ENCODE measurements at places on chromosomes 3 and 15.

DNA sequence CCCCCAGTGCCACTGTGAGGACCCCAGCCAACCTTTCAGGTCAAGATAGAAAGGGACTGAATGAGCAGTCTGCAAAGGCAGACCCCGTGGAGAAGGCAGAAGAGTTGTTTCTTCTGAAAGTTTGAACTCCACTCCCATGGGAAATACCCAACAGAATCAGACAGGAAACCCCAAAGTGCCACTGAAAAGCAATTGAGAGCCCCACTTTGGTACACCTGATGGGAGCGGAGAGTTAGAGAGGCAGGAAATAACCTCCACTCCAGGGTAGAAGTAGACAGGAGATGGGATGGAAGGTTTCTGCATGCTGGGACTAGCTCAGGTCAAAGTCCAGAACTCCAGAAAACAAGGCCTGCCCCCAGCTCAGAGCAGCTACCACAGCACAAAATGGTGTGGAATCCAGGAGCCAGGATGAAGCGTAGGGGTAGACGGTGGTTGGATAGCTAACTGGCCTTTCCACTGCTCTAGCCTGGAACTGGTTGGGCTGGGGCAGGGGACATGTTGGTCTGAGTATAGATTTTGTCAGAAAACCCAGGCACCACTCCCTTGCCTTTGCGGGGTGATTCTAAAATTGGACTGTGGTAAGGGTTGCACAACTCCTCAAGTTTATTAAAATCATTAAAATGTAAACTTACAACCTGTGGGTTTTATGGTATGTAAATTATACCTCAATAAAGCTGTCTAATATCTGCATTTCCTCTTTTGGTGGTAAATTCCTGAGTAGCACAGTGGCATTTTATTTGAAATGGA, 1.9 kb upstream of the RAB43 start:
- DNase-seq = no peak

GRCh38 chr3:62019906-62020305, 353.4 kb downstream of the FEZF2 start:
- no peak for DNase-seq

DNA sequence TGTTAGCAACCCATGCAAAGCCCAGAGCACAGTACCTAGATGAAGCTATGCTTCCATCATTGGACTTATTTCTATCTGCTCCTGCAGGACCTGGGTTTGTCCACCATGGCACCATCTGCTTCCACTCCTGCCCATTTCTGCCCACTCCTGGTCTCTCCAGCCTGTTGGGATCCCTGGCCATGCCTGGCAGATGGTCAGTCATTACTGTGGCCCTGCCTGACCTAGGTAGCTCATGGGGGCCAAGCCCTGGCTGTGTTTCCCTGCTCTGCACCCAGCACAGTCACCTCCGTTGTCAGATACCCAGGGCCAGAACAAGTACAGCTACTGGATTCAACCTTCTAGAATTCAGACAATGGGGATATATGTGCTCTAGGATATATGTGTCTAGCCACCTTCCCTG, 185.8 kb upstream of the TLE3 start:
- DNase-seq = no peak

- DNase-seq = no peak
These were observed 28.7 kb downstream of the CFAP100 start for GRCh38 chr3:126423191-126424038.

- no peak for DNase-seq
These were observed 160.2 kb downstream of the SERPINI1 start for GRCh38 chr3:167895684-167896083.

GRCh38 chr15:35142578-35142977, 57.5 kb upstream of the NANOGP8 start:
- no peak for DNase-seq

GRCh38 chr3:196016059-196016458, 65.8 kb downstream of the TFRC start:
- no peak for DNase-seq

GRCh38 chr3:24714436-24714835, 219.8 kb upstream of the THRB start:
- no peak for DNase-seq

GRCh38 chr15:75712668-75713337, at the start of gene CSPG4:
Gene CSPG4, minus strand, starts transcription at chr15:75712848. Its CDS starts 93 bp downstream, at chr15:75712755.
- DNase-seq = no peak

GRCh38 chr3:71099997-71100719, 483.4 kb downstream of the FOXP1 start:
- no peak for DNase-seq

- no peak for DNase-seq
These were observed 41.1 kb upstream of the PLSCR5 start for GRCh38 chr3:146646261-146646660.

DNA sequence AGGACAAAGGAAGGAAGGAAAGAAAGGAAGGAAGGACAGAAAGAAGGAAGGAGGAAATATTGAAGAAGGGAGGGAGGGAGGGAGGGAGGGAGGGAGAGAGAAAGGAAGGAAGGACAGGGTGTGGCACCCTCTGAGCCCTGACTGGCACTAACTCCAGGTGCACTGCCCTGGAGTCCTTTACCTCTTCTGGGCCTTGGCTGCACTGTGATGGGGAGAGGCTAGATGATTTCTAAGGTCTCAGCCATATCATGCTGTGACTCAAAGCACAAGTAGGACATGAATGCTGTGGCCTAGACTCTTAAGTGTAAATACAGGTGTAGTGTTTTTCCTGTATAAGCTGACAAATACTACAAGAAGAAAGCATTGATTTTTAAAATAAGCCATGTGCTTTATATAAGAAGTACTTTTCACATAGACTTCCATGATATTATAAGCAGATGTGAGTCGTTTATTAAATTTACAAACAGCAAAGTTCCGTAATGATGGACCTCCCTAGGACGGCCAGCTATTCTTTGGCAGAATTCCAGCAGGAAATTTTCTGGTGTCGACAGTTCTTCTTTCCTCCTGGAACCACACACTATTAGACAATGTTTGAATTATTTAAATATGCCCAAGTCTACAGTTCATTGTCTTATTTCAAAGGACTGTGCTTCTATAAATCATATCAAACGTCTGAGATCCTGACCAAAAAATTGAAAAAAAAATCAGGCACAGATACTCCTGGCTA, 213.8 kb upstream of the C2CD4B start:
- DNase-seq = no peak

- no peak for DNase-seq
These were observed 519.3 kb upstream of the CADM2 start for GRCh38 chr3:84439476-84439875.

GRCh38 chr3:133887803-133888703, 7.6 kb downstream of the RAB6B start:
- no peak for DNase-seq

DNA sequence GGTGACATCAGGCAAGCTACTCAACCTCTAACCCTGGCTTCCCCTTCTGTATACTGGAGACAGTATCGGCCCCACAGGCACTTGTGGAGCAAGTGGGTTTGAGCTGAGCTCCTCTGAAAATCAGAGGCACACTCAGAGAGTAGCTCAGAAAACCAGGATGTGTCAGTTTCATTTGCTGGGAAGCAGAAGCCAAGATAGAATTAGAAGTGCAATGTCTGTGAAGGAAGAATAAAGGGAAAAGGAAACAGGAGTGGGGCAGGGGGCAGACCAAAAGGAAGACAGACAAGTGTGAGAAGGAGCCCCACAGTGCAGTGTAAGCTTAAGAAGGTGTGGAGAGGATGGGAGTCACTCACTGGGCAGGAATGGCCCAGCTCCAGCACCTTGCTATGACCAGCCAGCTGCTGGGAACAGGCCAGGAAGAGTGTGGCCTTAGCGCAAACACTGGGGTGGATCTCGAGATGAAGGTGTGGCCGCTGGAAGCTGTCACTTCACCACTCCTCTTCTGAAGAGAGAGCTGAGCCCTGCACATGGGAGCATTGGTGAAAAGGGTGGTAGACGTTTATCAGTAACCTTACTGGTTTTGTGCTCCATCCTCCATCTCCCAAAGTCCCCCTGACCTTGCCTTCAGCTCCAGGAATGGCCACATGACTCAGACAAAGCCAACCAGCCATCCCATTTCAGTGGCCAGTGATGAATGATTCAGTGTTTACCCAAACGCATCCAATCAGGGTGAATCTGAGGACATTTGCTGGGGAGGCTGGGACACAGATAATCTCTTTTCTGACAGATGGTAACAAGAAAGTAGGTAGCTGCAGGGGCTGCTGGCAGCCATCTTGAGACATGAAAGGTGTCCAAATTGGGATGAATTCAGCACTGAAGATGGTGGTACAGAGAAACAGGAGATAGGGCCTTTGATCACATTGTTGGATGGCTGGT, 108.4 kb downstream of the SHQ1 start:
- no peak for DNase-seq

GRCh38 chr3:145943952-145944351, 217.0 kb downstream of the PLOD2 start:
- DNase-seq = no peak

DNA sequence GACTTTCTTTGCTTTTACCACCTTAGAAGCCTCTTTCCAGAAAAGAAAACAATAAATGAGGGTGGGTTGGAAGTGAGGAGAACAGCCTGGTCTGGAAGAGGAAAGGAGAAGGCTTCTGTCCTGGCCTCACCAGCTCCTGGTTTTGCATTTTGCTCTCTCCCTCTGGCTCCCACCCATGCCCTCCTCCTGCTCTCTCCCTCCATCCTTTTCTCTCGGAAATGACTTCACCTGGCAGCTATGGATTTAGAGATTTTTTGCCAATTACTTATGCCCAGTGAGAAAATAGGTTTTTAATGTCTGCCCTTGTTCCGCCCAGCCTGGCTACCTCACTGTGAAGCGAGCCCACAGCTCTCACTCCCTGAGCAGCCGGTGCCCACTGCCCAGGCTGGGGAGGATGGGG, 77.9 kb upstream of the NTRK3 start:
- no peak for DNase-seq

DNA sequence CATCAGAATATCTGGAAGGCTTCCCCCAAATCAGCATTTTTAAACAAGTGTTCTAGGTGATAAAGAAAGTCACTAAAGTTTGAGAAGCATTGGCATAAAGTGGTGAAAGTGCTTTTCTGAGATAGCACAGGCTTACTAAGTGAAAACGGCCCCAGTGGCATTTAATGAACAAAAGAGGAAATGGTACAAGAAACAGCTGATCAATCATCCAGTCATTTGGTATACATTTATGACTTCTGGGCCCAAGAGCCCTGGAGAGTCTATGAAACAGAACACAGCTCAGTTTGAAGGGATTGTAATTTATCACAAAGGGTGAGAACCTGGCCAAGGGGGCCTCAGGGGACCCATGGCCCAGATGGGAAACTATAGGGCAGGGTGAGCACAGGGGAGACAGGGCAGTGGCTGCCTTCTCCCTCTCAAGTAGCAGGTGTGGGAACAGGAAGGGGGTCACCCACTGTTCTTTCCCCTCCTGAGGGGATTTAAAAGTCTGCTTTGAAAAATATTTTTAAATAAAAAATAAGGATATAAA, 265.5 kb upstream of the ROPN1 start:
- DNase-seq = no peak

- DNase-seq = no peak
These were observed 148.3 kb upstream of the ARHGEF26 start for GRCh38 chr3:153972862-153973261.

- no peak for DNase-seq
These were observed 9.3 kb upstream of the ST8SIA2 start for GRCh38 chr15:92384381-92384780.

GRCh38 chr3:184362668-184363546, 1.4 kb downstream of the POLR2H start:
- peak; percentile 96 for DNase-seq

DNA sequence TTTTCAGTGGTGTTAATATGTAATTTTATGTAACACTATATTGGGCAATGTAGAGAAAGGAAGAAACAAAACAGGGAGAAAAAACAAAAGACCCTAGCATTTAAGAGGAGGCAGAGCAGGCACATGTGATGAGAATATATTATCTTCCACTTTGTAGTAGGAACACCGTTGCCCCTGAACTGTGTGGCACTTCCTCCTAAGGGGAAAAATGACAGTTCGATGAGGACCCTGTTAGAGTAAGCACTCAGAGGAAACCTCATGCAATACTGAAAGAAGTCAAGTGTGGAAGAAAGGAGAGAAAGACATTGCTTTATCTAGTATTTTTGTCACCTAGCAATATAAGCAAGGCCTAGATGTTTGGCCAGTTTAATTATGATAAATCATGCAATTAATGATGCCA, 32.2 kb downstream of the ARPP21 start:
- DNase-seq = no peak

DNA sequence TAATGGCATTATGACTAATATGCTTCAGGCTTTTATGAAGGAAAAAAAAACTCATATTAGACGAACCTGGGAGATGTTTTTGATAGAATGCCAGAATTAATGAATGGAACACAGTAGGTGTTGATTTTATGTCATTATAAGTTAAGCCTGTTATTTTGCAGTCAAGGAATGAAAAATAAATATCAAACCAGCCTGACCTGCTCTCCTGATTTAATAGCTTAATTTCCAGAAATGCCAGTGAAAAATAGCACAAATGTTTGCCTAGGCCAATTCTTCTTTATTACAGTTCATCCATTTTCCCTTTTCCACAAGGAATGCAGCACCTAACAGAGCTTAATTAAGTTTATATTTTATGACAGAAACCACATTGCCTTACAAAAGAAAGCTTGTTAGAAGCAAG, 292.0 kb downstream of the TBL1XR1 start:
- DNase-seq = no peak

GRCh38 chr3:37971467-37971866, 19.1 kb upstream of the VILL start:
- DNase-seq = no peak

Measured in Right ventricle myocardium inferior (tissue), 1 donor.